KBM-7 (cell line): ENCODE measurements at places on chromosomes 16 and 17.

DNA sequence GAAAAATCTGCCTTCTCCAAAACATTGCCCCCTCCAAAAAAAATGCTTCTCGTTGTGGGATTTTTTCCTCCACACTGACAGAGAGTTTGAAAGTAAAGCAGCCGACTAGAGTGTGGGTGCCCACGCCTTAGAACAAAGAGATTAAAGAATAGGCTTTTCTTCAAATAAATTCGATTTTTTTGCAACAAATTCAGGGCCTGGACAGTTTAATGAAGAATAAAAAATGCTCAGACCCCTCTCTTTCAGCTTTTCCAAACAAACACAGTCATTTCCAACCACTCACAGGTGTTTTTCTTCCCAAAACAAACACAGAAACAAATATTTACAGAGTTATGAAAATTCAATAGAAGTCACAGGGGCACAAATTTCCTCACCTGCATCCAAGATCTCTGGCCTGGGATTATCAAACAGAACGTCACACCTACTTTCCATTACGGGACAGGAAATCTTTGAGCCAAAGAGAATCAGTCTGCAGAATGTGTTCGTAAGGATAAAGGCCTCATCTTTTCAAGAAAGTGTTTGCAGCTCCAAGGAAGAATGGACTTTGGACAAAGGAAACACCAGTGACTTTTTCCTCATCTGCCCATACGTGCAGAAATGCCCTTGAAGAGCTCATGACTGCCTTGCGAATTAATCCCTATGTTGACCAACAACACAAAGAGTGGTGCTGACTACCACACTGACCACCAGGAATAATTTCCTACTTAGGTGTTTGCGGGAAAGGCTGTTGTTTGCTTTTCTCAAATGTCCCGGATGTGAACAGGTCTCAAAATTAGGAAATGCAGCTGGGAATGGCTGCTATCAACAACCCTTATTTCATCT is 31.3 kb upstream of the TOX3 start:
- no peak for DNase-seq

DNA sequence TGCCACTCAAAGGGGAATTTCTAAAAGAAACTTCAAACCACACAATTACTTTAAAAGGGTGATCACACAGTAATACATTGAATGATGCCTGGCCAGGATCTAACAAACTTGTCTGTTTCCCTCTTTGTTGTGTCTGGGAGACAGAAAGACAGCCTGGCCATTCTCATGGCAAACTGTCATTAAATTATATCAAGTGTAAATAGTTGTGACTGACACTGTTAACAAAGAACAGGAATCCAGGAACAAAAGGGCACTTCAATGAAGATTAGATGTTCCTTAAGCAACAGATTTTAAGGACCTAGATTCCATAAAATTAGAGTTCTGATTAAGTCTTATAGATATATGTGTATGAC is 383.6 kb downstream of the KCNJ2 start:
- DNase-seq: no peak

DNA sequence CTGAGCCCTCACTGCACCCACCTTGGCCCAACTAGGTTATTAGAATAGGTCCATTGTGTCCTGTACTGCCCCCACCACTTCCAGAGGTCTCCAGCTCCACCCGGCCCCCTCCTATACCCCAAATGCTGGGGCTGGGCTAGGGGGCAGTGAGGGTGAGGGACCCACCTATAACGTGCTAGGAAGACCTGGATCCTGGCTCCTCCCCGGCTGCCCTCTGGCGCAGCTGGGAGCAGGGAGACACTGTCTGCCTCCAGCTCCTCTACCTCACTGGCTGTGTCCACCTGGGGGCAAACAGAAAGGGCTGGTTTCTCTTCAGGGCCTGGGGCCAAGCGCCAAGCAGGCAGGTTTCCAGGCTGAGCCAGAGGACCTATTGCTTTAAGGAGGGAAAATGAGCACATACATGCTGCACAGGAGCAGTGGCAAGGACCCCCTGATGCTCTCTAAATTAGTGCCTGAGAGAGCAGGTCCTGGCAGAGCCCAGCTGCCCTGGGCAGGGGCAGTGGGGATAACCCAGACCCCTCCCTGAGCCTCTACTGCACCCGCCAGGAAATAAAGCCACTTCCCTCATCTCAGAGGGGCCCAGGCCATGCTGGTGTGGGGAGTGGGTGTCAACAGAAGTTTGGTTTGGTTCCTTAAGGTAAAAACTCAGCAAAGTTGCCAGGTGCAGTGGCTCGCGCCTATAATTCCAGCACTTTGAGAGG is 12.2 kb downstream of the TSPOAP1 start:
- no peak for DNase-seq

GRCh38 chr17:42891539-42892152 is 9.0 kb upstream of the G6PC1 start:
- no peak for DNase-seq

DNA sequence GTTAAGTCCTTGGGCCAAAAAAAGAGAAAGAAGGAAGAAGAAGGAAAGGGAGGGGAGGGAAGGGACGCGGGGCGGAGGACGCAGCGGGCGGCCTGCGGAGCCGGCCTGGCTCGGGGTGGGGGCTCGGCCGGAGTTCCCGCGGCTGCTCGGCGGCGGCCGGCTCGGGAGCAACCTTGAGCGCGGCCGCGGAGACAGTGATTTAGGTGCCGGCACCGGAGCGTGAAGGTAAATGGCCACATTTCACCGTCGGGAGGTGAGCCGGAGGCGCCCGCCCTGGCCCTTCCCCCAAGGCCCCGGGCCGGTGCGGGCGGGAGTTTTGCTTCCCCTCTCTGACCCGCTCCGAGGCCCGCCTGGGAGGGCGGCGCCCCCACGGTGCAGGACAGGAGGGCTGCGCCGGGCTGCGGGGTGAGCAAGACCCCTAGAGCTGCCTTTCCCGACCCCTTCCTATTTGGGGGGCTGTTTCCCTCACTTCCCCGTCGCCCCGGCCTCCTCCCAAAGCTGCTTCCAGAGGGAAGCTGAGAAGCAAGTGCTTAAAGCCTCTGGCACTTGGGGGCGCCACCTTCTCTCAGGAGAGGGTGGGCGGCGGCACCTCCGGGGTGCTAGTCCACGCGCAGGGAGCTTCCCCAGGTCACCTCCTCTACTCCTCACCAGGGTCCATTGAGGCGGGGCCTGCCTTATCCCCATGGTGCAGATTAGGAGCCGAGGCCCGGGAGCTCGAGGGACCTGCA is 56.5 kb downstream of the MRM1 start:
- no peak for DNase-seq

DNA sequence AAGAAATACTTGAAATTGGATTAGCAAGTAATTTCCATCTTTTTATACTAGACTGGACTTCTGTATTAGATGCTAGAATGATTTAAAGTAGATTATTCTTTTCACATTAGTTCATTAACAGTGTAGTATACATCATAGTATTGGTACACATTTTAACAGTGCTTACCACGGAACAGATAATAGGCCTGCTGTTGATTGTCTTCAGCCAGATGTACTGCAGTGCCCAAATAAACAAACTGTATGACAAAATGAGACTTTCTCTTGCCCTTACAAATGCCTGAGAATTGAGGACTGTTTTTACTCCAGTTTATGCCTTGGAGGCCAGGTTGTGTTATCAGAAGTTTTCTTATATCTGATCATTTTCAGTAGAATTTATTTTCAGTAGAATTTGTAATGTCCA is 631 bp downstream of the EVI2A start:
- peak; percentile 44 for DNase-seq

GRCh38 chr16:66996324-66996982 is 8.1 kb downstream of the CES4A start:
- no peak for DNase-seq

DNA sequence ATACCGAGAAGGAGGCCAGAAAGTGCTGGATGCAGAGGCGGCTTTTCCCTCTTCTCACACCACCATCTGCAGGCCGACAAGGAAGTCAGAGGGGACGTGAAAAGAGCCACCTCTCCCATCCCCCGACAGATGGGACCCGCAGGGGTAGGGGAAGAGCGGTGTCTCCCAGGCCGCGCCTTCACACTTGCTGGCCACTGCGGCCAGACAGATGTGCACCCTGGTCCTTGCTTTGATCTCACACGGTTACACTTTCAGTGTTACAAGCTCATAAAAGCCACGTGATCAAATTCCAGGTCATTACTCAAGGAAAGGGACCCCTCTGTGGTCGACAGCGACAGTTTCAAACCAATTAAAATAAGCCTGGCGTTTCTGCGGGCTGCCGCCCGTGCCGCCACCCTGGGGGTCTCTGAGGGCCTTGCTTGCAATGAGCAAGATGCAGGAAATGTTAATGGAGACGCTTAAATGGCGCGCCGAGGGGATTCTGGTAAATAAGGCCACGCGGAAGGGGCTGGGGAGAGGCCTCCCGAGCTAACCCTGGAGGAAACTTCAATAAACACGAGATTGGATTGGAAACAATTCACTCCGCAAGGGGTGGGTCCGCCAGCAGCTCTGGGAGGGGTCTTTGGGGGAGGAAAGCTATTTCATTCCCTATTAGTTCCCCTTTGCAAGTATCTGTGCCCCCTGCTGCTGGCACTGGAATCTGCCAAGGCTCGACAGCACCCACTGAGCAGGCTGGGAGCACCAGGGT is 240.9 kb downstream of the ENGASE start:
- DNase-seq: no peak

DNA sequence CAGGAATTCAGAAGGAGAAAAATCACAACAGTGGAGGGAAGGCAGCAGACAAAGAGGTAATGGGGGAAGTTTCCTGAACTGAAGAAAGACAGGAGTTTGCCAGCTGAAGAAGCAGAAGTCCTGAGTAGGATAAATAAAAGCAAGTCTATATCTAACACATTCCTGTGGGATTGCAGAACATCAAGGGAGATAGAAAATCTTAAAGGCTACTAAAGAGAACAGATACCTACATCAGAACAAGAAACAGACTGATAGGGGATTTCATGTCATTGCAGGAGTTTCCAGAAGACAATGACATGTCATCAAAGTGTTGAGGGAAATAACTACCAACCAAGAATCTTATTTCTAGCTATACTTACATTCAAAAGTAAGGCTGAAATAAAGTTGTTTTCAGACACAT is 21.3 kb upstream of the CRYBA1 start:
- no peak for DNase-seq

GRCh38 chr16:55017321-55017720 is 86.7 kb downstream of the IRX5 start:
- no peak for DNase-seq

GRCh38 chr17:62995377-62995885 is 29.4 kb downstream of the TANC2 start:
- DNase-seq: peak; percentile 88
